ENCODE measurements at places on chromosomes 12 and 14. TPM values are rescaled to one million over a fixed set of nuclear protein-coding genes. Genes with fewer than 3 reads are reported as not detected.

The TEX52 gene
- not detected for polyA plus RNA-seq

The POTEM gene
- polyA plus RNA-seq = not detected

The LPAR5 gene
- polyA plus RNA-seq = not detected

The CFAP251 gene
- polyA plus RNA-seq = 0.46 TPM

The PRB2 gene
- polyA plus RNA-seq = 0.16 TPM

The GPR135 gene
- polyA plus RNA-seq = 1.3 TPM

The REP15 gene
- polyA plus RNA-seq = 1.5 TPM

The ST8SIA1 gene
- 0.15 TPM for polyA plus RNA-seq

The PTCSC3 gene
- polyA plus RNA-seq = not detected

The KRT79 gene
- polyA plus RNA-seq = 0.15 TPM

The DBX2 gene
- not detected for polyA plus RNA-seq

The TEX22 gene
- 0.46 TPM for polyA plus RNA-seq

The B4GALNT1 gene
- polyA plus RNA-seq = 5.4 TPM

The INHBE gene
- 0.23 TPM for polyA plus RNA-seq

The CFAP54 gene
- polyA plus RNA-seq = 1.2 TPM

The MYF6 gene
- not detected for polyA plus RNA-seq

The PLA2G1B gene
- not detected for polyA plus RNA-seq

The TAS2R9 gene
- not detected for polyA plus RNA-seq

The ADSS1 gene
- 7.1 TPM for polyA plus RNA-seq

The LYZ gene
- not detected for polyA plus RNA-seq

The ALDH1L2 gene
- polyA plus RNA-seq = 62.3 TPM

The GTF2H3 gene
- polyA plus RNA-seq = 24.2 TPM
